ENCODE measurements at places on chromosomes 3 and 15.

DNA sequence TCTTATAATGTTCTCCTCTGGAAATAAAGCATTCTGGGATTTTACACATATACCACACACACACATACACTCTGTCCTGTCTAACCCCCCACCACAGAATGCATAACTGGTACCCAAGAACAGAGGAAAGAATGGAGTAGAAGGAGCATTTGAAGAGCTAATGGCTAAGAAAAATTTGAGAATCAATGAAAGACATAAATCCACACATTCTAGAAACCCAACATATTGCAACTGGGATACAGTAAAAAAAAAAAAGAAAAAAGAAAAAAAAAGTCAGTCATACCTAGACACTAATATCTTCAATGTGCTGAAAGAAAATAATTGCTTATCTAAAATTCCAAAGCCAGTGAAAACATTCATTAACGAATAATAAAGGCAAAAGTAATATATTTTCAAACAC, 20.9 kb downstream of the CEP70 start:
- no peak for DNase-seq

DNA sequence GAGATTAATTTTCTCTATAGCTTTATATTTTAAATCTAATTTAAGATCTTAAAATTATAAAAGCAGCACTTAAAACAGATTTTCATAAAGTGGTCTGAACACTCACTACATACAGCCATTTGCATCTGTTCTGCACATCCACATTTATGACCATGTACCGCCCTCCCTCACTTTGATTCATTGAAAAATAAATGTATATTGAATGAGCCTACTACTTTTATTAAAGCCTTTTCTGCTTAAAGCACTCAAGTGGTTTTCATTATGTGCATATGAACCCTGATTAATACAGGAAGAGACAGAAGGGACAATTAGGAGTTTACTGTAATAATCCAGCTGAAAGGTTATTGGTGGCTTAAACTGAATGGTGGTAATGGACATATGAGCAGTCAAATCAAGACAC, 129.4 kb downstream of the DLG1 start:
- DNase-seq: no peak

GRCh38 chr3:108060331-108060730, 30.5 kb downstream of the CD47 start:
- DNase-seq: no peak

- DNase-seq: no peak
These were observed 81.1 kb upstream of the VGLL4 start for GRCh38 chr3:11724615-11725339.

DNA sequence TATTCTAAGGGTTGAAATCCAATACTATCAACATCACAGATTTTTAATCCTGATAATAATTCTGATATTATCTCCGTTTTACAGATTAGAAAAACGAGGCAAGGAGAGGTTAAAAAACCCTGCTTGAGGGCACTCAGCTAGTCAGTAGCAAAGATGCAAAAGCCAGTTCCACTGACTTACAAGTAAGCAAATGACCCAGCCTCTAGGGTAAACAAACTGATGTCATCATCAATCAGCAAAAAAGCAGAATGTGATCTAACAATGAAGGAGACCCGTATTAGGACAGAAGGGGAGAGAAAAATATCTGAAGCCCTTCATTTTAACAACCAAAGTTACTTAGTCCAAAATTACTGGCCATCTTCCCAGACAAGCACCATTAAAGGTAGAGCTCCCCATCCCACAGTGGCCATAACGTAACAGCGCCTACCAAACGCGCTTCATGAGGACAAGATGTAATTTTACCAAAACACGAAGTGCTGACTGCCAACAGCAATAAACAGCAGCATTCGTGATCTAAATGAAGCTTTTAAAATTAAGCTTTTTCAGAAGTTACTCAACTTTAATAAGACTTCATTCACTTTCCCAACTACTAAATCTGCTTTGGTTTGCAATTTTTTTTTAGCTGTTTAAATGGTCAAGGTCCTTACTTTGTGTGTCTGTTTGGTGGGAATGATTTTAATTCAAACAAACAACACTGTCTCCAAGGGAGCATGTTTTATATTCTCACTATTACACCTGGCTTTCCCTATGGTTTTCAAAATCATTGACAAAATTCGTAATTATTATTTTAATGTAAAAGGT, 176.6 kb downstream of the OSBPL10 start:
- DNase-seq: no peak

- DNase-seq: no peak
These were observed 98.9 kb downstream of the LRRK1 start for GRCh38 chr15:101018016-101018415.

DNA sequence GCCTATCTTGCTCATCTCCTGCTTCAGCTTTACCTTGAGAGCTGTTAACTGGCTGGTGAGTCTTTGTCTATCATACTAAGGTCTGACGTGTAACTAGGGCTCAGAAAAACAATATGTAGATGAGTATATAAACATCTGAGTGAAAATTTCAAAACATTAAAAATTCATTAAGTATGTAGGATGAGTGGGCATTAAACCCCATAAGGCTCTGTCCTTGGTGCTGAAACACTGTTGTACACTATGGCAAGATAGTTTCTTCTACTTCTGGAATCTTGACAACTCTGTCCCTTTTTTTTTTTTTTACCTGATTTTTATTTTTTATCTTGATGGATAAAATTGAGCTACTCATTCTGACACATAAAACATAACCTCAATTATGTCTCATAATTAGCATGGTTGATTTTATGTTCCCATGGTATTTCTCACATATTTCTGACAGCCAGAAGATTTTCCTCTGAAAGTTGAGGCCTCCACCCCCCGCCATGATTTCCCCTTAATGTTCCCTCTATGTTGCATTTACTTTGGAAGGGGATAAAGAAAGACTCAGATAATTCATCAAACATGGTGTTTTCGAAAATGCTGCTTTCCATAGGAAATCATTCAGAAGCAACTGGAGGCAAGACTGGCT, 54.3 kb downstream of the DGKG start:
- no peak for DNase-seq

- no peak for DNase-seq
These were observed 254.4 kb upstream of the GPR149 start for GRCh38 chr3:154684440-154684839.

DNA sequence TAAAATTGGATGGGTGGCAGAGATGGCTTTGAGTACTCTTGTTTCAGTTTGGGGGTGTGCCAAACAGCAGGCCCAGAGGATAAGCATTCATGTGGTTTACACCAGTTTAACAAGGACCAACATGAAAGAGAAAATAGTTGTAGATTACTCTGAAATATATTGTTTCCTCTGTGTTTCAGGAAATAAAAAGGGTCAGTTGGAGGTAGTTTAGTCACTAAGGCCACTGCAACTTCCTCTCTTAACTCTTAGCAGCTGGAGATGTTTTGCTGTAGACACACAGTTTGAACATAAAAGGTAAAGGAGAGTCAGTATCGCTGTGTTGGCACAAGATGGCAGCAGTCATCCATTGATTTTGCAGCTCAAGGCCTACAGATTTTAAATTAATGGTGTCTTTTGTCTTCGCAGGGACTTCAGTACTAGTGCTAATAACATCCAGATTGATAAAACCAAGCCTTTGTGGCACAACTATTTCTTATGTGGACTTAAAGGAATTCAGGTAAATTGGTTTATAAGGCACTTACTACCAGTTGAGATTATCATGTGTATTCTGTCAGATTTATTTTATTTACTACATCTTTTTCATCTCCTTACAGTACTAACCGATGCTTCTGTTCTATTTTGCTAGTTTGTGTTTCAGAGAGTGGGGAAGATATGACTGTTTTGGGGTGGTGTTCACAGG, 65.5 kb downstream of the GALK2 start:
- DNase-seq: no peak

GRCh38 chr3:135382188-135382587, 583.3 kb upstream of the PPP2R3A start:
- no peak for DNase-seq

DNA sequence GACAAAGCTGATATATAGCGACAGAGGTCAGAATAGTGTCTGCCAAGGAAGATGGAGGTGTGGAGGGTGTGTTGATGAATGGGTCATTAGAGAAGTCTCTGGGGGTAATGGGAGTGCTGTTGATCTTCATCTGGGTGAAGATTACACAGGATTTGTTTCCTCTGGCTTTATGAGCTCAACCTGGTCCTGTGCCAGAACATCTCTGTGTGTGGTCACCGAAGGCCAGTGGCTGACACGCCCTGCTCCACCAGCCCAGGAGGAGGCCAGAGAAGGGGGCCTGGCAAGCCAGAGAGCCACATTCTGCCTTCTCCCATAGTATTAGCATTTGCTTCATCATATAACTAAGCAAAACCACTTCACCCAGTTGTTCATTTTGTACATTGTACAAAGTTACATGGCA, 121.1 kb downstream of the ZNF621 start:
- no peak for DNase-seq

DNA sequence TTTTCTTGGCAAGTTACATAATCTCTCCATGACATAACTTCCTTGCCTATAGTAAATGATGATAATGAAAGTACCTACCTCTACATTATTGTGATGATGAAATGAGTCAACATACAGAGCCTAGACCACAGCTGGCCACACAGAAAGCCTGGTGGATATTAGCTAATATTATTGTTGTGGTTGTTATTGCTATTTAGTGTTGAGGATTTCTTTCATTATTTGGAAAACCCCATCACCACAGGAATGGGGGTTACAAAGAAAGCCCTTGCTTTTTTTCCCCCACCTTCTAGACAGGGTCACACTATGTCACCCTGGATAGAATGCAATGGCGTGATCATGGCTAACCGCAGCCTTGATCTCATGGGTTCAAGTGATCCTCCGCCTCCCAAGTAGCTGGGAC, 125.0 kb downstream of the PDZRN3 start:
- no peak for DNase-seq

DNA sequence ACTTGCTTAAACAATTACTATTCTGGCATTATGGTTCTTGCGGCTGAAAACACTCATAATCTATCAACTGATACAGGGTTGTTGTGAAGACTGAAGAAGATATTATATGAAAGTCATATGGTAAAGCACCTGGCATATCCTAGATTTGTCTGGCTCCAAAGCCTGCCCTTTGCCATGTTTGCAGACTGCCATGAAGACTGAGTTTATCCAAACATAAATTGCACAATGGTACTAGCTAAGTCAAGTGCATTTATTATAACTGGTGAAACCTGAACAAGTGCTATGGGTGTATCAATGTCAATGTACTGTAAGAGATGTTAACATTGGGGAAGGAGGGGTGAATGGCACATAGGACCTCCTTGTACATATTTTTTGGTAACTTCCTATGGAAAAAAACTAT, 87.4 kb upstream of the MEX3B start:
- no peak for DNase-seq

- DNase-seq: peak; percentile 70
These were observed 600 bp upstream of the USP3 start for GRCh38 chr15:63503739-63504246.

- no peak for DNase-seq
These were observed 401.5 kb downstream of the ZBTB20 start for GRCh38 chr3:114745322-114746240.

DNA sequence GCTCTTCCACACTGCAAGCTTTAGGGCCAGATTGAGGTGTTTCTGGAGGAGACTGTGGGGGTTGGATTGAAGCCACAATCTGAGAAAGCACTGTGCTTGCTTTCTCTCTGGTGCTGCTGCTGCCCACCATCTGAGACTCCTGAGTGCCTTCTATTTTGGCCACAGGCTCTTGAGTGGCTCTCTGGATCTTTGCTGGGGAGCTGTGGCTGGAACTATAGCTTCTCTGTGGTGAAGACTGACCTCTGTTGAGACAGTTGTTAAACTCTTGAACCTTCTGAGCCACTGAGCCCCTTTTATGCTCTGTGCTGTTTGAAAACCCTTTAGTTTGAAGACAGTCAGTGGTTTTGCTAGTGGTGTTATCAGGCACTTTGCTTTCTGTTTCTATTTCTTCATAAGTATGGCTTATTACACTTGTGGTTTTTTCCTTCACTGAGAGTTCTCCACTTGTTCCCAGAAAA, 108.7 kb upstream of the TSPAN3 start:
- no peak for DNase-seq

DNA sequence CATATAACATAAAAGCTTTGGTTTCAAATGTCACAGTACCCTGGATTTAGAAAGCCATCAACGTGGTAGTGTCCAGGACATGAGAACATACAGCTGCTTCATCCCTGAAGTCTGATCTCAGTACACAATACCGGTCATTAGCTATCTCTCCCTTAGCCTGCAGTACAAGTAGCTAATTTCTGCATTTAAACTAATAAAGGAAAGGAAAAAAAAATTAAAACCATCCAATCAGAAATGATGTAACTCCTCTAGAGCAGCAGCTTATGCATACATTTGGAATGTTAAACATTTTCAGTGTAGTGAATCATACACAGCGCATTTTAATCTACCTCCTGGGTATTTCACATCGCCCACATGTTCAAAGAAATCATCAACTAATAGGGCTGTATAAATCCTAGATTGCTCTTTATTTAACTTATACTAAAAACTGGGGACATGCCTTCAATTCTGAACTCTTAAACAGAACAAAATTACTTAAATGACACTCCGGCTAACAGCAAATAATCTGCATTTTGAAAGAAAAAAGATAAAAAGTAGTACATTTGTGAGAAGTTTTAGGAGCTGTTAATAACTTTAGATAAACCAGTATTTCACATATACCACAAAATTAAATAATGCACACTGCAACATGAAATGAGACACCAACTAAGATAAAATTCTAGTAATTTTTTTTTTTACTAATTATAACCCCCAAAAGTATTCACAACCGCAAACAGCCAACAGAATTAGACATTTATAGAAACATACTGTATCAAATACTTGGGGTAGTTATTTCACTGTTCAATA, 3.7 kb downstream of the IGF2BP2 start:
- DNase-seq: no peak

- DNase-seq: no peak
These were observed 175.1 kb upstream of the TSC22D2 start for GRCh38 chr3:150232992-150233451.

- no peak for DNase-seq
These were observed at the start of gene MB21D2 for GRCh38 chr3:192917404-192918274. Gene MB21D2 (minus strand): TSS chr3:192917856. CDS start chr3:192917840, 16 bp downstream.

DNA sequence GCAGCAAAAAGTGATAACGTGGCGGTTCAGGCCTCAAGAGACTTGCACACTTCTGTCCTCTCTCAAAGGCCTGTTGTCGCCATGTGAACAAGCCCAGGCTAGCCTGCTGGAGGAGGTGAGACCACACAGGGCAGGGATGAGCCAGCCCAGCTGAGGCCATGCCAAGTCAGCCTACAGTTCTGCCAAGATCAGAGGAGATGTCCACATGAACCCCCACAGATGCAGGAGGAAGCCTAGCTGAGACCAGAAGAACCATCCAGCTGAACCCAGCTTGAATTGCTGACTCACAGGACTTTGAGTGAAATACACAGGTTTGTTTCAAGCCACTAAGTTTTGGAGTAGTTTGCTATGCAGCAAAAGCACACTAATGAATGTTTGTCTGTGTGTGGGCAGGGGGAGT, 50.3 kb upstream of the SEC13 start:
- DNase-seq: no peak

DNA sequence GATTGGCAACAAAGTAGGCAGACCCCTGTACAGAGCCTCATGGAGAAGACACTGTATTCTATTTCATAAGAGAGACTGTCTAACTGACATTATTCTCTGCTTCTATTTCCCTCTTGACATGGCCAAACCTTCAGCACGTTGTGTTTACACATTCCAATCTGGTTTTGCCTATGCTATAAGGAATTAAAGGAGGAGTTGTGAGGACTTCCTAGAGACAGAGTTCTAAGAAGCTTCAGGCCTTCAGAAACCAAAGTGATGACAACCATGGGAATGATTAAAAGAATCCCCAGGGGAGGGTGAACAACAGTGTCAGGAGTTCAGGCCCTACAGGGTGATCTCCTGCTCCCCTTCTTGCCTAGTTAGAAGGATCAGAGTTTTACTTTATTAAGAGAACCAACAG, 44.9 kb upstream of the CAPN7 start:
- no peak for DNase-seq

Measured in stimulated activated CD8-positive, alpha-beta memory T cell treated with anti-CD3 and anti-CD28 coated beads, Interleukin-7, amount 100 ng/mL, for 1 hour (primary cell).